ENCODE measurements at places on chromosomes 4 and X.

DNA sequence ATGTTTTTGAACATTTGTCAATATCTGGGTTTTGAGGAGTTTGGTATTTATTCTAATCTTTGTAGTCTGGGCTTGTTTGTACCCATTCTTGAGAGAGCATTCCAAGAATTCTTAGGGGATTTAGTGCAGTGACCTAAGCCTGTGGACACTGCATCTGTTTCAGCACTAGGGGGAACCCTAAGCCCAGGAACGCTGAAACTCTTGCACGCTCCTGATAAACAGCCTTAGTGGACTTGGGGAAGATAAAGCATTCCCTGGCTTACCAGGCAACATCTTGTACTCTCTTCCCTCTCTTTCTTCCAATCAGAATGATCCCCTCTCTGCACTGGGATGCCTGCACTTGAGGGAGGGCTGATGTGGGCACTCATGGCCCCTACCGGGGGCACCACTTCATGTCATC lies 654.9 kb upstream of the HTR2C start:
- no peak for DNase-seq

- no peak for DNase-seq
Observed at GRCh38 chr4:169342906-169343564, 72.3 kb upstream of the SH3RF1 start.

DNA sequence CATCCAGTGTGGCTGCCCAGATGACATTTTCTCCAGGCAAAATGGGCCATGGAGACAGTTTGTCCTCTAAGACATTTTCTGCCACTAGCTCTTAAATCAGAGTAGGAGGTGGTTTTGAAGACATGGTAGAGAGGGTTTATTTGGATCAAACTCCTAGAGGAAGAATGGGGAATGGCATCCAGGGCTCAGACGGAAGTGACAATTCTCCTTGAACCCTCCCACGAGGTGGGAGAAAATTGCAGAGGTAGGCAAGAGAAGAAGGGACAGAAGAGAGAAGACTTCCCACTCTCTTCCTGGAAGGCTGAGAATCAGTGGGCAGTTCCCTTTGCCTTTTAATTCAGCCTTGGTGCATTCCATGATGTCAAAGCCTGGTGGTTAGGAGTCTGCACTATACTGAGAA lies 194.0 kb downstream of the SMIM20 start:
- DNase-seq: no peak

DNA sequence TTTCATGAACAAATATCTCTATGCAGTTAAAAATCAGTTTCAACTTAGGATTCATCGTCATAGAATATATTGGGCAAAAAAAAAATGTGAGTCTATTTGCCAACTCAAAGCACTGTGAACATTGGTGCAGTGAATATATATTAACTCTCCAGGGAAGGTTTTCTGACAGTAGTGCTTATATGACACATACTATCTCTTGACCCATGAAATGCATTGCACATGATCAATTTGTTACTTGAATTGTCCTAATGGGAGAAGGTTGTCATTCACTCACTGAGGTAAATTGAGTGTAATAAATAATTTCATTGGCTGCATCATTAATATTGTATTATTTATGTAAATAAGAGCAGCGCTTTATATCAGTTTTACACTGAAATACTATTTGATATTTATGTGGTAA lies 2458.5 kb downstream of the ARAP2 start:
- no peak for DNase-seq

Data from activated T-cell treated with anti-CD3 and anti-CD28 coated beads for 4 hours (primary cell).